Stimulated activated CD4-positive, alpha-beta T cell treated with anti-CD3 and anti-CD28 coated beads, Interleukin-12 subunit alpha, Interleukin-12 subunit beta, amount 100 ng/mL, for 4 hours (primary cell): ENCODE measurements at places on chromosomes 2 and 18.

DNA sequence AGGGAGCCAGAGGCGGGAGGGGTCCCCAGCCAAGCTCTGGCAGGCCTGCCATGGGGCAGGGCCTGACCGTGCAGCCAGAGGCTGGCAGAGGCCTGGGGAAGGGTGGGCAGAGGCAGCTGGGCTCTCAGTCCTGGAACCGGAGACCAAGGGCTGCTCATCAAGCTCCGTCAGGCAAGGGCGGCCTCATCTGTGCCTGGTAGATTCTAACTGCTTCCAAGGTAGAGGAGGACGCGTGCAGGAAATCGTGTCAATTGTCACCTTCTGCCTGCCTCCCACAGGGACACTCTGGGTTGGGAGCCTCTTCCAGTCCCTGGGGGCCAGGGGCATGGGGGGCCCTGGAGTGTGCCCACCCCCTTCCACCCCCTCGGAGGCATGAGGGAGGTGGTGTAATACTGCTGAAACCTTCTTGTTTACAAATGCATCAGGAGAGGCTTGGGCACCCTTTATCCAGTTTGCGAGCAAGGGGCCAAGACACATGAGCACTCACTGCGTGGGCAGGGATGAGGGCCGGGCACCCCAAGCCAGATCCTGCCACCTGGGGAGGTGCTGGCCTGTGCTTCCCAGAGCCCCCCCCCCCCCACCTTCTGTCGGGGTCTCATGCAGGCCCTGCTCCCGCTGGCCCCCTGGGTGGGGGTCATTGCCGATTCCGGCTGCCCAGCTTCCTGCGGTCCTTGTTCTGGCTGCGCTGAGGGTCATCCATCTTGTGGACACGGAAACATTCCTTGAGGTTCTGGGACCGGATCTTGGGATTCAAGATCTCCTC, 9.0 kb downstream of the SNORC start:
- no peak for DNase-seq

GRCh38 chr2:55703350-55703749, 9.7 kb upstream of the PNPT1 start:
- no peak for DNase-seq

- no peak for DNase-seq
These were observed 152.6 kb upstream of the EPHA4 start for GRCh38 chr2:221724631-221725203.

GRCh38 chr18:54968807-54969206, 9.5 kb upstream of the CCDC68 start:
- DNase-seq, result no peak

- no peak for DNase-seq
These were observed 1.1 kb upstream of the LIPG start for GRCh38 chr18:49560624-49561288.
